ENCODE measurements at places on chromosomes 4 and X.

DNA sequence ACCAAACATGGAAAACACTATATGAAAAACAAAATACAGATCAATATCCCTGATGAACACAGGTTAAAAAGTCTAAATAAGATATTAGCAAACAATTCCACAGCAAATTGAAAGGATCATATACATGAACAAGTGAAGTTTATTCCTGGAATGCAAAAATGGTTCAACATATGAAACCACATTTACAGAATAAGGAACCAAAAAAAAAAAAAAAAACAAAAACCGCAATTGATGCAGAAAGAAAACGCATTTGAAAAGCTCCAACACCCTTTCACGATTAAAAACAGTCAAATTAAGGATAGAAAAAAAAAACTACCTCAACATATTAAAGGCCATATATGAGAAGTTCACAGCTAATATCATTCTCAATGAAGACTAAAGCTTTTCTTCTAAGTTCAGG lies 45.4 kb upstream of the STS start:
- DNase-seq, result no peak

DNA sequence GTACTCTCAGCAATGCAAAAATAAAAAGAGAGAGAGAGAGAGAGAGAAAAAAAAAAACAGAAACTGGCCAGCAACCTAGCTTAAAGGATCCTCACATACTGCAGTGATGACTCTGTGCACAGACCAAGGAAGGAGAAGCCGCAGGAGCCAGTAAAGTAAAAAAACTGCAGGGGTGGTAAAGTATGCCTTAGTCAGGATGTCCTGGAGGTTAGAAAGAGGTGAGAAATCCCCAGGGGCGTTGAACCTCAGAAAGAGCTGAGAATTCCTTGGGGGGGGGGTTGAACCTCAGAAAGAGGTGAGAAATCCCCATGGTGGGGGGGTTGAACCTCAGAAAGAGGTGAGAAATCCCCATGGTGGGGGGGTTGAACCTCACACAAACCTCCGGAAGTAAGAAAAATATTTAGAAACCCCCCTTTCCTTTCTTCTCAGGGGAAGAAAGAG lies 48.0 kb downstream of the MAGEA9 start:
- DNase-seq, result no peak

GRCh38 chr4:78167510-78167909 lies 110.4 kb downstream of the FRAS1 start:
- DNase-seq, result no peak

GRCh38 chr4:140099983-140100382 lies 54.0 kb downstream of the MAML3 start:
- DNase-seq, result peak; percentile 90

DNA sequence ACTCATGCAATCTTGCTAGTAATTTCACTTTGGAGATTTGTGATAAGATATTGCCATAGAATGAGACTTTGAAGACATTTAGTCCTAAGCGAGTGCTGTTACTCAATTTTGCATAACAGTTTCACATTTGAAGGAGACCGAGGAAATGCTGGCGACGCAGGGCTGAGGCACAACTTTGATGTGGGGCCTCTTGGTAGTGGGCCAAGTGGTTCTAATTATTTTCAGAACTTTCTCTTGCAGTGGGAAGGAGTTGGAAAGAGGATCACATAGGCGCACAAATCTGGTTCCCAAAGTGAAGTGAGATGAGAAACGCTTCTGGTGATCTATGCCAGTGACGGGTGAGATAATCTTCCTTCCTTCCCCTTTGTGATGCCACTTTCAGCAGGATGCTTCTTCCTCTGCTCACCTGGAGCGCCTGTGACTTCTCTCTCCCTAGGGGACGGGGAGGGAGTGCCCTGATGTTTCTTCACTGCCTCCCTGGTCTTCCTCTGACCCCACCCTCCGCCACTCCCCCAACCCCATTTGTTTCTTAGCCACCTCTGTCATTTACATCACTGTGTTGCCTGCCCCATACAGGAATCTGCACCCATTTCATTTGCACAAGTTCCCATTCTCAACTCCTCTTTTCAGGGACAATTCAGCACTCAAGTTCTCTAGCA lies 138.9 kb upstream of the MID1 start:
- no peak for DNase-seq

DNA sequence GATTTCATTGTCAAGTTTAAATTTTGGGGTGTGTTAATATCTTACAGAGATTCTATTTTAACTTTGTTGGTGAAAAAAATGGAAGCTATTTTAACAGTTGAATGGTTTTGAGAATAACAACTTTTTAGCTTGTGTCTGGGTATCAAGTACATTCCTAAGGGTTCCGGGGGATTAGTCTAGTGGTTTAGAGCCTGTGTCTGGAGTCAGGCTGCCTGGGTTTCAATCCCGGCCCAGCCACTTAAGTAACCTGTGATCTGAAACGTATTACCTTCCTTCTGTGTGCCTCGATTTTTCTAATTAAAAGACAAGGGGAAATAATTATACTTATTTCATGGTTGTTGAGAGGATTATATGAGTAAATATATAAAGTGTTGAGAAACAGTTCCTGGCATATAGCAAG lies 288.6 kb upstream of the NR3C2 start:
- DNase-seq, result no peak

DNA sequence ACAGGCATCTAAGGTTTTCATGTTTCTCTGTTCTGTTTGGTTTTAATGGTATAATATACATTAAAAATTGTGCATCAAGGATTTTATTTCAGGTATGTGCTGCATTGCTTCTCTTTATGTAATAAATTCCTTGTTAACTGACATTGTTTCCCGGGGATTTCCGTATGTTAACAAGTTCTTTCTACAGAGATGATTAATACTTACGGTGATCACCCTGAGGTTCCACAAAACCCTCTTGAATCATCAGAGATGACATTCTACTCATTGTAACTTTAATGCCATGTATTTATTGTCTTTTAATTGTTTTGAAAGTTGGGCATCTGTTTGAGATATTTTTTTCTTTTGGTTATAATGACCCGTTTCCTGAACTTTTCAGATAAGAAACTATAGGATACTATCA lies 37.5 kb downstream of the ARHGAP10 start:
- DNase-seq, result no peak

- DNase-seq, result no peak
Observed at GRCh38 chr4:151803246-151803645, 42.4 kb upstream of the GATB start.

Data from COLO829 (cell line).